Head of caudate nucleus (tissue), 42 donors: ENCODE measurements at places on chromosomes 4 and X.

DNA sequence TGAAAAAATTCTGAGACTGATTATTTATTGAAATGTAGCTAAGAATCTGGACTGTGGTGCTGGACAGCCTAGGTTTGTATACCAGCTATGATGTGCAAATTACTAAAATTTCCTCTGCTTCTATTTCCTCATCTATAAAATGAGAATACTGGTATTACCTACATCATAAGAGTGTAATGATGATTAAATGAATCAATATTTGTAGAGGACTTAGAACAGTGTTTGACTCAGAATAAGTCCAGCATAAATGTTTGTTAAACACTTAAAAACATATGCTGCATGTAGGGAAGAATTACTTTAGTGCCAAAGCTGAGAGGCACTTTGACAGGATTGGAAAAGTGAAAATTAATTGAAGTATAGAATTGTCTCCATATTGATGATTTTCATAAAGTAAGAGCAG, 55.3 kb upstream of the TMPRSS11F start:
- DNase-seq, result no peak

GRCh38 chr4:10958226-10958856, 273.8 kb upstream of the CLNK start:
- no peak for DNase-seq

DNA sequence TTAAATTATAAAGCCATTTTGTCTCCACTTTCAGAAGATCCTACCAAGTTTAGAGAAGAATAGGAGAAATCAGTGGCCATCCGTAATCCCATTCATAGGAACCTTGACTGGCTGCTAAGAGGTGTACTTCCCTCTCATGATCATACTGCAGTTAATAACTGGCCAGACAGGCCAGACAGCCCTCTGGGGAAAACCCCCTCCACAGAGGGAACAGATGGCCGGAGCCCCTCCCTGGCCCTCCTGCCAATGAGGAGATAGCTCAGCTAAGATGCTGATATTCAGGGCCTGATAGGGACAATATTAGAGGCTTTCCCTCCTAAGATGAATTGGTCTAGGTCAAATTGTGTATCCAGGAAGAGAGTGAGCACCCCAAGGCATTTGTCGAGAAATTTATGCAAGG, 200.0 kb upstream of the MAOA start:
- no peak for DNase-seq

DNA sequence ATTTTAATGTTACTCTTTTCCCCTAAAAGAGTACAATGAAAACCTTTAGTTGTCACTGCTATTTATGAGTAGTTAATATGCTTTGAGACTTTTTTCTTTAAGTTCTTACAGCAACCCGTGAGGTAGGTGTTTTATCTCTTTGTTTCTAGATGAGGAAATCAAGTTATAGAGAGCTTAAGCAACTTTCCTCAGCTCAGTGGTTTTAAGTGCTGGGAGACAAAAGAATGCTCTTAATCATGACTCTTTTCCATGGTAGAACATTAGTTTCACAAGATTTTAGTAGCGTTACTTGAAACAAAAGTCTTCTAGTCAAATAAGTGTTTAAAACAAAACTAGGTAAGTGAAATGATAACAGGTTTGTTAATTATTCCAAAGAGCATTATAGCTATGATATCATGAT, 354.7 kb upstream of the PITX2 start:
- no peak for DNase-seq

DNA sequence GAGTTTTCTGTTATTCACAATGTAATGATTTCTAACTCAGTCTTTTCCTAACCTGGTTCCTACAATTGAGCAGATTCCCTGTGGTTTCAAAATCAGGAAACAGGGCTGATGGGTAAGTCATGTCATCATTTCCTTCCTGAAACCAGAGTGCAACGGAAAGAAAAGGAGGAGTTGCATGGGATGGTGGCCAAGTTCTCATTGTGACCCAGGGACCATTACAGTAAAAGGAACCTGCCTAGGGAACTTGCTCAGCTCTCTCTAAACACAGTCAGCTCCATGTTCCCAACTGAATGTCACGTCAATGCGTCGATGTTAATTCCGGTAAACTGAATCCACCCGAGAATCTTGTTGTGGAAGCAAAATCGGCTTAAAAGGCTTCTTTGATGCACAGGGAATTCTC, 51.2 kb downstream of the LGI2 start:
- DNase-seq, result no peak

- no peak for DNase-seq
Measured at GRCh38 chr4:95614684-95615205, 66.0 kb upstream of the UNC5C start.
